Foreskin fibroblast (primary cell): ENCODE measurements at places on chromosomes 2 and 18.

DNA sequence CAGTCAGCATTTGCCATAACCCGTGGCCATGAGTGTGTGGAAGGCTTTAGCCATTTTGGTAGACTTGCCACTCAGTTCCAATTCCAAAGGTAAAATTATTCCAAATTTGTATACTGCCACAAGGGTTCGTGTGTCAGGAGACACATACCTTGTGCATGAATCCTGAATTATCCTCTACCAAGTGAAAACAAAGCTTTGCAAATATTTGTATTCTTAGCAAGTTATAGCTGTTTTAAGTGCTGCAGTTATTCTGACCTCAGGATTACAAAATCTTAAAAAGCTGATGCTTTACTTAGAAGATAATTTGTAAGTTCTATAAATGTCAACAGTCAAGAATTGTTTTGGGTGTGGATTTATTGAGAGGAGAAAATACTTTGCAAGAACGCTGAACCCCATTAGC is 100.6 kb downstream of the ANTXR1 start:
- peak; percentile 30 for DNase-seq

GRCh38 chr2:137467246-137467862 is 496.9 kb upstream of the HNMT start:
- DNase-seq, result peak; percentile 14

- no peak for DNase-seq
Measured at GRCh38 chr18:30763902-30764350, 278.6 kb downstream of the DSC3 start.

- peak; percentile 10 for DNase-seq
Measured at GRCh38 chr2:179338681-179339080, 74.0 kb upstream of the SESTD1 start.

DNA sequence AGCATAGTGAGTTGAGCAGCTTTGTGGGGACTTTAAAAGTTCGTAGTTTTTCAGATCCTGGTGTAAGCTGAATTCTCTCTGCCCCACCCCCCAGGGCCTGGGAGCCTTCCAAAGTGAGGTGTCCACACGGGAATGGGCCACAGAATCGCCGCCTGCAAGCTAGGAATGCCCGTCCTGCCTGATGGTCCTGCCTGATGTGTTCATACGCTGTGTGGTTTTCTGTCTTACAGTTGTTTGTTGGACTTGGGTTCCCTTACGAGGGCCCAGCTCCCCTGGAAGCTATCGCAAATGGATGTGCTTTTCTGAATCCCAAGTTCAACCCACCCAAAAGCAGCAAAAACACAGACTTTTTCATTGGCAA is 158.7 kb downstream of the MGAT5 start:
- DNase-seq, result no peak

GRCh38 chr2:19426941-19427340 is 68.5 kb upstream of the OSR1 start:
- DNase-seq, result no peak

GRCh38 chr2:221463241-221463896 is 108.7 kb downstream of the EPHA4 start:
- no peak for DNase-seq

DNA sequence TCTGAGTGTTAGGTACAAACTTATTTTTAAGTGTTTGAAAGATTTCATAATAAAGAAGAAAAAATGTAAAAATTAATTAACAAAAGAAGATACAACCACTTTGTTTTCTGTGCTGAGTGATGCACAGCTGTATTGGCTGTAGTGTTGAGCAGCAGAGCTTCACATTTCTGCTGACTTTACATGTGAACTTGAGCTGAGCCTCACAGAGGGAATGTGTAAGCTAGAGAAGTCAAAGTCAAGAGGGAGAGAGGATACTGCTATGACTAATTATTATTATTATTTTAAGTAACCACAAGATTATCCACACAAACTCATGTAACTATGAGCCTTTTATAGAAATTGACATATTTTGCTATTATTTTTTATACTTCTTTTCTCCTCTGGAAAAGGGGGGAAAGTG is 159.1 kb upstream of the ZSWIM2 start:
- peak; percentile 68 for DNase-seq

DNA sequence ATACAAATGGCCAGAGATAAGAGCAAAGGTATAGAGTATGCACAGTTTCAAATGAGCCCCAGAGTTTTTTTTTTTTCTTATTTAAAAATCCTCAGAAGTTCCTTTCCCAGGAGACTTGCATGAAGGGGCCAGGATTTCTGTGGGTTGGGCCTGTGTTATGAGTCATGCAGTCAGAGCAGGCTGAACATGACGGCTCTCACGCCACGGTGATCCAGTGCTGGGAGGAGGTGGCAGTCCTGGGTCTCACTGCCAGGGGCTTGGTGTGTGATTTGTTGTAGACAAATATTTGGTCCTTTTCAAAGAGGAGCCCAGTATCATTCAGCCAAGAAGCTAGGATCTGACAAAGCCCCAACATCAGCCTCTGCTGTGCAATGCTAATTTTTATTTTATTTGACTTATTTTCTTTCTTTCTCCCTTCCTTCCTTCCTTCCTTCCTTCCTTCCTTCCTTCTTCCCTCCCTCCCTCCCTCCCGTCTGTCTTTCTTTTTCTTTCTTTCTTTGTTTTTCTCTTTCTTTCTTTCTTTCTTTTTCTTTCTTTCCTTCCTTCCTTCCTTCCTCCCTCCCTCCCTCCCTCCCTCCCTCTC is 10.4 kb upstream of the KCNE4 start:
- peak; percentile 96 for DNase-seq

DNA sequence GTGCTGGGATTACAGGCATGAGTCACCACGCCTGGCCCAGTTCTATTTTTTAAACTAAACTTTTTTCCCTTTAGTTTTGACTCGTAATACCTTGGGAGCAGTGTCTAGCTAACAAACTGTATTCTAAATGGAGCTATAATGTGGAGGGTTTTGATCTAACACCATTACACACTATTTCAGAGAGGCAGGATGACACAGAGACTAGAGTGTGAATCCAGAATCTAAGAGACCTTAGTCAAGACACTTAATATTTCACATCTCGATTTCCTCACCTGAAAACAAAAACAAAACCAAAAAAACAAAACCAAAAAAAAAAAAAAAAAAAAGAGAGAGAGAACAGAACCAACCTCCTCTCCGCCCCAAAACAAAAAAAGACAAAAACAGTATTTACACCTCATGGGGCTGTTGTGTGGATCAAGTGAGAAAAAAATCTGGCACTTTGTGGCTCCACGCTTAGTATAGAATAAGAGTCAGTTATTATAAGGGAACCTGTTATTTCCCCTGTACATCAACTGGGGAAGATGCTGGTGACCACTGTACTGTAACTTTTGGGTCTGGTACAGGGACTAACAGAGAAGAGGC is 31.3 kb downstream of the DARS1 start:
- DNase-seq, result no peak

GRCh38 chr2:29920130-29920577 is 1.2 kb downstream of the ALK start:
- DNase-seq, result no peak

- DNase-seq, result no peak
Measured at GRCh38 chr2:85401464-85401805, 8.7 kb downstream of the CAPG start.

DNA sequence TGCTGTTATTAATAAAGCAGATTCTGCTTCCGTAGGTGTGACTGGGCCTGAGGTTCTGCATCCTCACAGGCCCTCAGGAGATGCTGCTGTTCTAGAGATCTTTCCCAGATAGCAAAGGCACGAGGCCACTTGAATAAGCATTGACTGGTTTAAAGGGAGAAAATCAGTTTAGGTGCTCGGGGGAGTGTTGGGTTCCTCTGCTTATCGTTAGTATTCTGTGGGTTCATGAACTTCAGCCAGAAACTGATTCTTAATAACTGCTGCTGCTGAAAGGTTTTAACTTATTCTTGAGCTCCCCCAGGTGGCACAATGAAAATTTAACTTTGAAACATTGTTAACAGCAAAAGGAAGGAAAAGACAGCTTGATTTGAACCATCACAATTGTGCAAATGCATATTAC is 56.9 kb downstream of the ITGA6 start:
- DNase-seq, result peak; percentile 19

- DNase-seq, result peak; percentile 30
Measured at GRCh38 chr2:127640082-127641072, 5.6 kb upstream of the GPR17 start.

DNA sequence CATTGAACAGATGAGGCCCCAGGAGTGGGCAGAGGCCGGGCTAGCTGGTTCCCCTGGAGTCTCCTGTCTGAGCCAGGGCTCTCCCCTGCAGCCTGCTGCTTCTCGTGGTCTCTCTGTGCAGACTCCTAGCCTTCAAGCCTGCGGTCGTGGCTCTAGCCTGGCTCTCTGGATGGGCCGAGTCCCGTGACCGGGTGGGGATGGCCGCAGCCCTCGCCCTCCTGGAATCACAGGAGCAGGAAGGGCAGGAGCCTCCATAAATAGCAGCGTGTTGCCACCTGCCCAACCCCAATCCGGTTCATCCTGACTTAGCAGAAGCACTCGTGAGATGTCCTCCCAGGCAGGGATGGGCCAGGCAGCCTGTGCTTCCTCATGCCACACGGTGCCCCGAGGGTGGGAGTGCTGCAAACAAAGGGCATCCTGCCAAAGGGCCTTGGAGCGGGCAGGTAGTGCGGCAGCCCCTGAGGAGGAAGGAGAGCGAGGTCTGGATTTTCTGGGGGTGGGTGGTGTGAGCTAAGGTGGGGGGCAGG is 43.9 kb downstream of the FOSL2 start:
- DNase-seq, result no peak

- DNase-seq, result no peak
Measured at GRCh38 chr2:84271977-84272376, 187.1 kb downstream of the SUCLG1 start.

- DNase-seq, result peak; percentile 52
Measured at GRCh38 chr2:199307461-199307860, 150.3 kb downstream of the SATB2 start.

DNA sequence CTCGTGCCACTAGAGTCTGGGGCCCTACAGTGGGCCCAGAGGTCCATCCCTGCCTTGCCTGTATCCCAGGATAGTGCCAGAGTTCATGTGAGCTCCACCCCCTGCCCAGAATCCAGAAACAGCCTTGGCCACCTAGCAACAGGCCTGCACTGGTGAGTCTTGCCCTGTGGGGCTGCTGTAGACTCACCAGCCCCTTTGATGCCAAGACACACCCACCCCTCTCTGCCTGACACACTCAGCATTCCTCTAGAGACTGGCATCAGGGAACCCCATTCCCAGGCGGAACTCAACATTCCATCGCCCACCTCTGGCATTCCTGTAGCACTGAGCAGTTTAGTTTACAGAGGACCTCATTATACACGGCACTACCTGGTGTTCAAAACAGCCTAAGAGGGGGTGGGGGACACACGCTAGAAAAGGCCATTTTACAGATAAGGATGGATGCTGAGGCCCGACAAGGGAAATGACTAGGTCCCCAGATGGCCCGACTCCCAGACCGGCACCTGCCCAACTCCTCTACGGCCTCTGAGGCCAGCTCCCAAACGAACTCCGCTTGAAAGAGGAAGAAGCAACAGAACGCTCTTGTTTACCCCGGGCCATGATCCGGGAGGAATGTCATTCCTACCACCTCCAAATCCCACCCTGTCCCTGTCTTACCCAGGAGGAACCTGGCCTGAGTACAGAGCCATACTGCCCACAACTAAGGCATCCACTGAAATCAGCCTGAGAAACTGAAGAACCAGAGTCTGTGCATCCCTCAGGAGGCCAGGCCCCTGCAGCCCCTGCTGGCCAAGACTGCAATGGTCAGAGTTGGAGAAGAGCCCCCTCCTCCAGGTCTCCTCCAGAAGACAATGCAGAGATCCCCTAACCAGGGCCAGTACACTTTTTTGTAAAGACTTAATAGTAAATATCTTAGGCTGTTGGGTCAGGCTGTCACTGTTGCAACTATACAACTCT is 180.2 kb downstream of the TNS1 start:
- no peak for DNase-seq

- no peak for DNase-seq
Measured at GRCh38 chr2:186757009-186757408, 63.1 kb downstream of the FAM171B start.

DNA sequence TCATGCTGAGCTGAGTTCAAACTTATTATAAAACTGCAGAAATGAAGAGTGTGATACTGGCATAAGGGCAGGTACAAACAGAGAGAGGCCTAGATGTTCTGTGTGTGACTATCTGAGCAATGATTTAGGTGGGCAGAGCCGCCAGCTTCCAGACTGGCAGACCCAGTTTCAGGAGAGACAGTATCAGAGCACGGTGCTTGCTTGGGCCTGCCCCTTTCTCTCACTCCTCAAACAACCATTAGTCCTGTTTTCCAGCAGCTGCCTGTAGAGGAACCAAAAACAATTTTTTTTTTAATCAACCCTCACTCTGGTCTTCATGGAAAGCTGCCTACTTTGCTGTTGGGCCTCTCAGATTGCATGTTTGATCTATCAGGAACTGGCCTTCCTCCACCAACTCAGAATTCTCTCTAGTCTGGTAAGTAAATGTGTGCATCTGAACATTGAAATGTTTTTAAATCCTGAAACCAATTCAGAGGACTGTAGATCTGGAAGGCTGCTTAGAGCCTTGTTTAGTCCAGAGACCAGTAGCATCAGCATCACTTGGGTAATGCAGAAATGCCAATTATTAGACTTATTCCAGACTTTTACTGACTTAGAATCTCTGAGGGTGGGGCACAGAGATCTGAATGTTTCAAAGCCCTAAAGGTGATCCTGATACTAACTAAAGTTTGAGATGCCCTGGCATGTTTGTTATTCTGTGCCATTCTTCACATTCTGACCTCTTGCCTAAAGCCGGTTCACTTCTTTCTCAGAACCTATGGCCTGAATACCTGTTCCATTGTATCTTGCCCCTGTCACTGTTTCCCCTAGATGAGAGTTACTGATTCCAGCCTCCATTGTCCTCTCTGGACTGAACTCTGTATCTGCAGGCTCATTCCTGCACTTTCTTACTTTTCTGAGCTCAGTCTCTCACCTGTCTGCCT is 24.8 kb upstream of the CRIM1 start:
- DNase-seq, result no peak

- DNase-seq, result no peak
Measured at GRCh38 chr2:233565685-233566140, 869 bp downstream of the USP40 start.

DNA sequence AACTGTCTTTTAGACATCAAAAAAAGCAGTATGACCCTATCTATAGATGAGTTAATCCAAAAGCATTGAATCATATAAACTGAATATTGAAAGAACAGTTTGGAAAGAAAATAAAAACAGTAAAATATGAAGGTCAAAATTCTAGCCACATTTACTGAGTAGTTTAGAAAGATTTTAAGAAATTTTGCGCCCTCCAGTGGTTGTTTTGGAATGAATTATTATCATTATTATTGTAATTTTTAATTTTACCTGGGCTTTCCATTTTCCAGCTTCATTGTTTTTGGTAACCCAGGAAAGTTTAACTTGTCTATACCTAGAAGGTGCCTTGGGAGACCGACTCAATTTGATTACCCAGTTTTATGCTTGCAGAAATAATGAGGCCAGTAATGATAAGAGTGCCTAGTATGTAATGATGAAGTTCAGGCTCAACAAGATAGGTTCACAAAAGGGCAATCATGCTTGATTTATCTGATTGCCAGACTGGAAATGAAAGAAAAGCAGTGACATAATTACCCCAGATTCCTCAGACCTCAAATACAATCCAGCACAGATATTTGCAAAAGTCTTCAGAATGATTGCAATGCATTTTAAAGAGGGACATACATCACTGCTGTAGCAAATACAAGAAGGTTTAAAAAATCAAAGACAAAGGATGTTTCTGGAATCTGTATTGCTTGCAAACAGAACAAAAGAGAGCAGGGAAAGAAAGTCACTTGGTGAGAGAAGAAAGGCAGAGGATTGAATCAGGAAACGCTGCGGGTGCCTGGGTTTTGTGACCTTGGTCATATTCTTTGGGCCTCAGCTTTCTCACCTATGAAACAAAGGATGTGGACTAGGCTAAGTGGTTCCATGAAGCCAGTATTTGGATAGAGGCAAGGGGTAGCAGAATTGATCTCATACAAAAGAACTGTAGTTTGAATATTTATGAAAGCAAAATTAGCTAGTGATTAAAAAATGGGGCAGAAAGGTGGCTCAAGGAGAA is 153.8 kb downstream of the MAP2 start:
- peak; percentile 40 for DNase-seq
